ENCODE measurements at places on chromosomes 4 and X.

GRCh38 chr4:175253184-175253902 lies 335.2 kb downstream of the ADAM29 start:
- no peak for DNase-seq

- no peak for DNase-seq
Observed at GRCh38 chrX:113793563-113793962, 790.3 kb upstream of the HTR2C start.

GRCh38 chr4:140112576-140112975 lies 41.4 kb downstream of the MAML3 start:
- no peak for DNase-seq

DNA sequence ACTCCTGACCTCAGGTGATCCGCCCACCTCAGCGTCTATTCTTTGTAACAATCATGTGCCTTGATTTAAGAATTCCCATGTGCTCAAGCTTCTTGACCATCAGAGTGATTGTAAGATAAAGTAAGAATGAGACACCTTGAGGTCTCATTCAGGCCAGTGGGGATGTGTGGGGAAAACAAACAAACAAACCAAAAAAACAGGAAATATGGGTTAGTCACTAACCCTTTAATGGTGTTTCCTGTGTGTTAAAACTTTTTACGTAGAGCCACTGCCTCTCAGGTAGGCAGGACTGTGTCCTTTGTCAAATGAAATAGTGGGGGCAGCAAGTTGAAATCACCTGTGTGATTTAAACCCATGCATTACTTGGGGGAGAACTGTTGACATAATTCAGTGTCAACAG lies 91.5 kb upstream of the DHRSX start:
- no peak for DNase-seq

DNA sequence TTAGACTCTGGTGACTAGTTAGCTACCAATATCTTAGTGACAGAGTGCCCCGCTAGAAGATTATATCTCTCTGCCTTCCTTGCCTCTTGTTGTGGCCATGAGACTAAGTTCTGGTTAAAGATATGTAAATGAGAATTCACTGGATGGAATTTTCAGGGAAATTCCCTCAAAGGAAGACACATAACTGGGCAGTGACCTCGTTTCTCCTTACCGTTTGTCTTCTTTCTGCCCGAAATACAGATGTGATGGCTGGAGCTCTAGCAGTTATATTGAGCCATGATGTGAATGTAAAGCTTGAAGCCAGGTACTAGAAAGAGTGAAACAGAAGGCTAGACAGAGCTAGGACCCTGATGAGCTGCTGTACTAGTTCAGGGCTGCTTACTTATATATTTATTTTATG lies 80.5 kb downstream of the FHDC1 start:
- no peak for DNase-seq

Measured in activated CD4-positive, alpha-beta T cell treated with anti-CD3 and anti-CD28 coated beads, Interleukin-2, Interleukin-6, amounts not matched to agents 100 ng/mL and 50 ng/mL, durations not matched to agents 16 hours and 8 hours (primary cell).